HepG2 (cell line): ENCODE measurements at places on chromosomes 13 and 19. TPM values are rescaled to one million over a fixed set of nuclear protein-coding genes. Genes with fewer than 3 reads are reported as not detected.

DNA sequence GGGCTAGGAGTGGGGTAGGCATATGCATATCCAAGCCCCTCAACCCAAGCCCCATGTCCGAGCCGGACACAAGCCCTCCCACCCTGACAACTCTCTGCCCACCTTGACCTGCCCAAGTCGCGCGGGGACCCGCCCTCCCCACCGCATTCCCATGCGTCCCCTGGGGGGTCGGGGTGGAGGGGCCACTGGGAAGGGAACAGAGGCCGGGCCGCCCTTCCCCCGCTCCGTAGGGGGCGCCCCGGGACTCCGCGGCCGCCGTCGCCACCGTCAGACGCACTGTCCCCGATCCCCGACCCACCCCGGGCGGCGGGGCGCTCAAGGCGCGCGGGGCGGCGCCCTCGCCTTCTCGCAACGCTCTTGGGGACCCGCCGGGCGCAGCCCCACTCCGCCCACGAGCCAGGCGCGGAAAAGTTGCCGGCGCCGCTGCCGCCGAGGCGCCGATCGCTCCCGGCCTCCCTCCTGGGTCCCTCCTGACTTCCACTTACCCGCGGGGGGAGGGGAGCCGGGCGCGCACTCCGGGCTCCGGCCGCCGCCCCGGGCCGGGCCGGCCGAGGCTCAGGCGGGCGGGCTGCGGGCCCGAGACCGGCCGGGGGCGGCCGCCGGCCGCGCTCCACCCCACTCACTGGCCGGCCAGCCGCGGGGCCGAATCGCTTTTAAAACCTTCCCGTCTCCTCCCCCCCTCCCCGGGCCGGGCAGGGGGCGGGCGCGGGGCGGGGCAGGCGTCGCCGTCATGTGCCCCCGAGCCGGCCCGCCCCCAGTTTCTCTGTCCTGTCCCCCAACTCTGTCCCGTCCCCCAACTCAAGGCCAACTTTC, 34.4 kb upstream of the NANOS3 start:
- DNase-seq: no peak

CFD gene
- 2.3 and 3.9 TPM in 2 replicates for polyA plus RNA-seq

SERPINE3 gene
- polyA plus RNA-seq: not detected in 2 replicates

- peak; percentile 95 for DNase-seq
These were observed at the start of gene PPAN for GRCh38 chr19:10106100-10106936. PPAN (plus strand) TSS chr19:10106362; CDS start chr19:10106395, 33 bp downstream.

BRME1 gene
- 0.74 and 0.91 TPM in 2 replicates for polyA plus RNA-seq

ADPRHL1 gene
- polyA plus RNA-seq: 0.34 and 0.65 TPM in 2 replicates

GRCh38 chr13:21595546-21595822, 8.5 kb downstream of the MICU2 start:
- DNase-seq: no peak

- DNase-seq: no peak
These were observed 17.3 kb downstream of the MPND start for GRCh38 chr19:4360641-4361151.

DNA sequence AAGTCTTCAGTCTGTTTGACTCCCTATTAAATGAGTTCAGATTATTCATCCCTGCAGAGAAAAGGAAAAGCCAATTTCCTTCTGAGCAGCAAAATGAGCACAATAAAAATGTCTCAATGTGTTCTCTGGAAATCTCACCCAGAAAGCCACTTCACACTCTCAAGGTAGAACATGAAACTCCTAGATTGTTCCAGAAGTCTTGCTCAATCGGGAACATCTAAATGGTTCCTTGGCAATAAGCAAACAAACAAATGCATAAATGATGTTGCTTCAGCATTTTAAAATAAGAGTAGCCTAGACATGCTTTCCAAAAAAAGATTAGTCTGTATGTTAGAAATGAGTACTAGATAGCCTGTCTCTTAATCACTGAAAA, 59.7 kb upstream of the TNFRSF19 start:
- DNase-seq: no peak

GRCh38 chr19:55088543-55089341, 13.1 kb downstream of the EPS8L1 start:
- peak; percentile 59 for DNase-seq

- DNase-seq: no peak
These were observed 304.7 kb downstream of the COG6 start for GRCh38 chr13:39960191-39960590.

- DNase-seq: no peak
These were observed 18.7 kb downstream of the GADD45B start for GRCh38 chr19:2494447-2495129.

PPAN gene
- polyA plus RNA-seq: 41.9 and 53.5 TPM in 2 replicates

DNA sequence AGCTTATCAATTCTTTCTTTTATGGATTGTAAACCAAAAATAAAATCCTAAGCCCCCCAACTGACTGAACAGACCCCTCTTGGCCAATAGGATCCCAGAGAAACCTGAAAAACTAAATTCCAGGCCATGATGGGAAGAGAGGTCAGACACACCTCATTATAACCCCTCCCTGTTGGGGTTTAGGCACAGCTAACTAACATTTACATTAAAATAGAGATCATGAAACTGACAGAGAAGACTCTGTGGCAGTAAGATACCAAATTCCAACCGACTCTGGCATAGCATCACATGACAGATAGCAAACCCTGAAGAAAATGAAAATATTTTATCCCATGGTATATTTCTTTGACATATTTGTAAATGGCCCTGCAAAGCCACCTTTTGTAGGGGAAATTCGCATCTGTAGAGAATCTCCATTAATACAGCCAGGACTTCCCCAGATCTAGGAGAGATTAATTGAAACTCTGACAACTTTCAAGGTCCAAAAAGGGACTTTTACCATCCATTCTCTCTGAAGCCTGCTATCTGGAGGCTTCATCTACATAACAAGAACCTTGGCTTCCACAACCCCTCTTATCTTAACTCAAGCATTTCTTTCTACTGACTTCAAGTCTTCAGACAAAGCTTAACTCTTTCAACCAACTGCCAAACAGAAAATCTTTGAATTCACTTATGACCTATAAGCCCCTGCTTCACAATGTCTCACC, 27.1 kb upstream of the GAS6 start:
- DNase-seq: no peak

- no peak for DNase-seq
These were observed 137.4 kb downstream of the SPRY2 start for GRCh38 chr13:80203496-80203895.
